Left cardiac atrium (tissue), 4 donors: ENCODE measurements at places on chromosomes 2 and 18. TPM values are rescaled to one million over a fixed set of nuclear protein-coding genes. Genes with fewer than 3 reads are reported as not detected.

GRCh38 chr18:40553029-40553428 is 1402.0 kb upstream of the PIK3C3 start:
- no peak for DNase-seq

DNA sequence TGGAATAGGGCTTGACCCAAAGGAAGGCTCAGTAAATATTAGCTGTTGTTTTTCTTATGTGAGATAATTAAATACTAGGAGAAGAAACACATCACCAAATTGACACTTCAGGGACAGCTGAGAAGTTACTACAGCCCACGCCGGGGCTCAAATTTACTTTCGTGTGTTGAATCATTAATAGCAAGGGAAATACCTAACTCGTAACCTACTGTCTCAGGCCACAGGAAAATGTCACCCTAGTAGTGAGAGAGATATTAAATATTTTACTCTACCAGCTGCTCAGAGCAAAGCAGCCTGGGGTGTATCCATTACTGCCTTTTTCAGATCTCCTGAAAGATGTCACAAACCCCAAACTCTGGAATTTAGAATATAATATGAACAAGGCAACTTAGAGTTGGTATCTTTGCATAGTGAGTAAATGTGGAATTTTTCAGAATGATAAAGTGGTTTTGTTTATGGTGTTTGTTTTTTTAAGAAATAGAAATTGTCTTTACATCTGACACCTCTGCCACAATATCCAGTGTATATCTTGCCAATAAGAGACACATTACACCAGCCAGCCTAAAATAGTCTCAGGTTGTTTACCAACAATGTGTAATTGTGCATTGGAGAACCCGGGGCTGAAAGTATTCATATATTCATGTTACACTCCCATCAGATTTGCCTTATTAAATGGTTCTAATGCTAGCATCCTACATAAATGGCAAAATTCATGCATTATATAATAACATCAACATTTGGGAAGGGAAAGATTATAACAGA is 48.4 kb downstream of the ATP8B1 start:
- no peak for DNase-seq

DNA sequence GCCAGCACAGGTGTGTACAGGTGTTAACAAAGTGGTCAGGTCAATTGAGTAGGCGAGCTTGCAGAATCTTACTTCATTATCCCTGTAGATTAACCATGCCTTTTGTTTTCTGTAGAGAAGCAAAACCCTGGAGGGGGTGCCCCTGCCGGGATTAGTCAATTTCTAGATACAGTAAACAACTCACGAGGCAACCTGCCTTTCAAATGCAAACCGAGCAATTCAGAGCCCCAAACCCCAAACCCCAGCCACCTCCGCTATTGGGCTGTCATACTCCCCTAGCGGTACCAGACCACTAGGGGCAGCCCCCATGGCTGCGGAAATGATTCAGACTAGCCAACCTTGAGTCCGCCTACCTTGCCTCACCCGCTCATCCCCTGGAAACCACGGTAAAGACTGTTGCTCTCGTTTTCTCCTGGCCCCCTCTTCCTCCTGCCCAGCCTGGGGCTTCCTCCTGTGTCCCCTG is 61.4 kb upstream of the KIF5C start:
- DNase-seq: no peak

GRCh38 chr2:69755862-69756467 is 14.0 kb downstream of the ANXA4 start:
- no peak for DNase-seq

The SCYGR4 gene
- not detected for total RNA-seq

DNA sequence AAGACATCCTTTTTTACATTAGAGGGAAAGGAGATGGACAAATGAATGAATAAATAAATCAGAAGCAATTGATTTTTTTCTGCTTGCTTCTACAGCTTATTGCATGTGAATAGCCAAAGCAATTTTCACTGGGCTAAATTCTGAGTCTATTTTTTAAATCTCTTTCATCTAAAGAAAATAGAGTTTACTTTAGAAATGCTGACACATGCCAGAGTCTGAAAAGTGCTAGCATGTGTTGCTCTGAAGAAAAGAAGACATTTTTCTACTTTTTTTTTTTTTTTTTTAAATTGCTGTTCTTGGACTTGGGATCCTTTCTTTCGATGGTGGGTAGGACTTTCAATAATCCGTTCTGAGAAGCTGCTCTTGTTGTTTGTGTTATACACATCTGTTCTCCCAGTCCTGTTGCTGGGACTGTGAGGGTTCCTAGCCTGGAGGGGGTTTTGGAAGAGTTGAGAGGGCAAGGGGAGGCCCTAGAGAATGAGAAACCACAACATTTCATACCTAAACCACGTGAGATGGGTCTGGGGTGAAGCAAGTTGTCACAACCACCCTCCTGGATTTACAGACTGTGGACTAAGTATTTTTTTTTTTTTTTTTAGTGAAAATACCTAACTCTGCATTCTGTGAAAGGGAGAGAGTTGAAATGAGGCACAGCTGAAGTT is 193.5 kb downstream of the PRKCE start:
- no peak for DNase-seq

DNA sequence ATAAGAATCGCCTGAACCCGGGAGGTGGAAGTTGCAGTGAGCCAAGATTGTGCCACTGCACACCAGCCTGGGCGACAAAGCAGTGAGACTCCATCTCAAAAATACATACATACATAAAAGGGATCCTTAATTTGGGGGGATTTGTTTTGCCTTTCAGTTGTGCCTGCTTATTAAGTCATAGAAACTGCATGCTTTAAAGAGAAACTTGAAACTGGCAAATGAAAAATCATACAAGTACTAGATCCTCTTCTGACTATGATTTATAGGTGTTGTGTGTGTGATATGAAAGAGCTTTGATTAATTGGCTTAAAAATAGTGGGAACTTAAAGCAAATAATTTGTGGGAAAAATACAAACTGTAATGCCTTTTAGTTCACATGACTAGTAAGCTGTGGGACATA is 963.7 kb downstream of the CNTNAP5 start:
- DNase-seq: no peak

DNA sequence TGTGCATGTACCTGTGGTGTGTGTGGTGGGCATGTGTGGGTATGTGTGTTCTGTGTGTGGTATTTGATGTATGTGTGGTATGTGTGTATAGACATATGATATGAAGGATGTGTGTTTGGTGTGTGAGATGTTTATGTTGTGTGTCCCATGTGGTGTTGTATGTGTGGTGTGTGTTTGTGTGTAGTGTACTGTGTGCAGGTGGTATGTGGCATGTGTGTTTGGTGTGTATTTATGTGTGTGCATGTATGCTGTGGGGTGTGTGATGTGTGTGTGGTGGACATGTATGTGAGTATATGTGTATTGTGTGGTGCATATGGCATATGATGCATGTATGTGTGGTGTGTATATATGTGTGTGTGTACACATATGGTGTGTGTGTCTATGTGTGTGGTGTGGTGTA is 718.8 kb upstream of the SOX11 start:
- no peak for DNase-seq
